DMS79 treated with DMSO at 0.1 percent for 48 hours (cell line): ENCODE measurements at places on chromosomes 1 and 21.

DNA sequence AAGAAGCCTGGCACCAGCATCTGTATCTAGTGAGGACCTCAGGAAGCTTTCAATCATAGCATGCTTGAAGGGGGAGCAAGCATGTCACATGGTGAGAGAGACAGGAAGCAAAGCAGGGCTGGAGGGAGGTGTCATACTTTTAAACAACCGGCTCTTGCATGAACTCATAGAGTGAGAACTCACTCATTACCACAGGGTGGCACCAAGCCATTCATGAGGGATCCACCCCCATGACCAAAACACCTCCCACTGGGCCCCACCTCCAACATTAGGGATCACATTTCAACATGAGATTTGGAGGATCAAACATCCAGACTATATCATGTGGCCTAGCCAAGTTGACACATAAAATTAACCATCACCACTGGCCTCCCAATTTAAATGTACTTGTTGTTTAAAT lies 125.1 kb upstream of the KCND3 start:
- DNase-seq = no peak

GRCh38 chr1:62726011-62726442 lies 37.8 kb upstream of the DOCK7 start:
- DNase-seq = no peak

DNA sequence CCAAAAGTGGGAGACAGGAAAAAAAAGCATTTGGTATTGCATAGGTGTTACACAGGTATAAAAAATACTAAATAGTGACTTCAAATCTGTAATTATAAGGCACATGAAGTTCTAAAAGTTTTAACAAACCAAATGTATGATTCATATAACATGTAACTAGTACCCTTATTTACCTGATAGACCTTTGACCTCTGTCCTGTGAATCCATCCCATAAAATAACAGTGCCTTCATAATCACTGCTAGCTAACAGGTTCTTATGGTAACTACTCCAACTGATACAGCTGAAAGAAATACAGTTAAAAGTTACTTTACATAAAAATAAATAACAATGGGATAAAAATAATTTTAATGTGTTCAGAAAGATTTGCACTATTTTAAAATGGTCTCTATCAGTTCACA lies 163.5 kb downstream of the COP1 start:
- no peak for DNase-seq

DNA sequence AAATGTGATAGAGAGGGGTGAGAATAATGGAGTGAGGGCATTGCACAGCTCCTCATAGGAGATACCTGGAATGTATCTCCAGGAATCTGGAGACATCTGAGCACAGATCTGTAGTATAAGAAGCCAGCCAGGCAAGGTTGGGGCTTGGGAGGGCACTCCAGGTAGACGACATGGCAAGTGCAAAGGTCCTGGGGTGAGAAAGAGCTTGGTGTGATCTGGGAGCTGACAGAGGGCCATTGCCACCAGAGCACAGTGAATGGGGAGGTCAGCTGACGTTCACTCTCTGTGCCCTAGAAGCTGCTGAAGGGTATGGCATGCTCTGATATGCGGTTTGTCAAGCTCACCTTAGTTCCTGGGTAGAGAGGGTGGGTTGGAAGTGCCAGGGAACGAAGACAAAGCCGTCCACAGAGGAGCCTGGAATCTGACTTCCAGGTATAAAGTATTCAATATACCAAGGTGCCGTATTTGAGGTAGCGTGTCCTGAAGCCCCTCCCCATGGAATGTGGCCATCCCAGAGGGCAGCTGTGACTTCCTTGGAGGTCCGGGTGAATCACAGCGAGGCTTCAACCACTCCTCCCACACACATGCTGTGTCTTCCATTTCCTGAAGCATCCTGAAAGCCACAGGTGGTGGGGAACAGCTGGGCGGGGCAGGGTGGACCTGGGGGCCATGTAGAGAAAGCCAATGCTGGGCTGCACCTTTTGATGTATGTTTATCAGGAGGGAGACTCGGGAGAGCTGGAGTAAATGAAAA lies 182.7 kb upstream of the KLHDC7A start:
- no peak for DNase-seq

DNA sequence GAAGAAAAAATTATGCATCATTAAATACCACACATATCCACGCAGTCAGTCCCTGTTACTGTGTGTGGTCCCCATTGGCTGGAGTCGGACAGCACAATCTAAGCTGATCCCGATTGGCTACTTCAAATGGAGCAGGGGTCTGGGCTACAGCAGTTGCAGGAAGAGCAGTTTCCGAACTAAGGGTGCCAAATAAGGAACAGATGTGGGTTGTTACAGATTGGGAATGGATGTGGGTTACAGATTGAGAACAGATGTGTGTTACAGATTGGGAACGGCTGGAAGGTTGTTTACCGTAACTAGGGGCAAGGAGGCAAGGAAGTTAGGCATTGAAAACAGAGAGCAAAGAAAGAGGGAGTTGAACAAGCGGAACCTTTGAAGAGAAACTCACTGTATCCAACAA lies 19.9 kb downstream of the OR2L13 start:
- no peak for DNase-seq

GRCh38 chr1:55288245-55288644 lies 73.1 kb upstream of the USP24 start:
- DNase-seq = peak; percentile 36

GRCh38 chr21:34736116-34736874 lies 67.5 kb downstream of the CLIC6 start:
- DNase-seq = no peak

DNA sequence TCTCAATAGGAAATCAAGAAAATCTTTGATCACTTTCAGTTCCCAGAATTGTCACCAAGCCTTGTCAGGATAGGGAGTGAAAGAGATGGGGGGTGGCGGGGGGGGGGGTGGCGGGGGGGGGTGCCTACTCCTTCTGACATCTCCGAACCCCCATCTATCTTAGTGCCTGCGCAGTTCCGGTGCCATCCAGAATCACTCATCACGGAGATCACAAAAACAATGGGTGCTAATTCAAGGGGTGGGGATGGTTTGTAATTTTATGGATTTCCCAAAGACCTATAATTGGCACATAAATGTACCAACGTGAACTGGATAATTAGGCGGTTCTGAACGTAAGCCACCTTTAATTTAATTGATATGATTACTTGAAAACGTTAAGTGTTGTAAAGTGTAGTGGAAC lies 2.1 kb downstream of the DAB1 start:
- no peak for DNase-seq

- DNase-seq = peak; percentile 59
Observed at GRCh38 chr1:18107369-18108298, at the start of gene IGSF21. IGSF21 (plus strand) TSS chr1:18107798; CDS start chr1:18108129, 331 bp downstream.

DNA sequence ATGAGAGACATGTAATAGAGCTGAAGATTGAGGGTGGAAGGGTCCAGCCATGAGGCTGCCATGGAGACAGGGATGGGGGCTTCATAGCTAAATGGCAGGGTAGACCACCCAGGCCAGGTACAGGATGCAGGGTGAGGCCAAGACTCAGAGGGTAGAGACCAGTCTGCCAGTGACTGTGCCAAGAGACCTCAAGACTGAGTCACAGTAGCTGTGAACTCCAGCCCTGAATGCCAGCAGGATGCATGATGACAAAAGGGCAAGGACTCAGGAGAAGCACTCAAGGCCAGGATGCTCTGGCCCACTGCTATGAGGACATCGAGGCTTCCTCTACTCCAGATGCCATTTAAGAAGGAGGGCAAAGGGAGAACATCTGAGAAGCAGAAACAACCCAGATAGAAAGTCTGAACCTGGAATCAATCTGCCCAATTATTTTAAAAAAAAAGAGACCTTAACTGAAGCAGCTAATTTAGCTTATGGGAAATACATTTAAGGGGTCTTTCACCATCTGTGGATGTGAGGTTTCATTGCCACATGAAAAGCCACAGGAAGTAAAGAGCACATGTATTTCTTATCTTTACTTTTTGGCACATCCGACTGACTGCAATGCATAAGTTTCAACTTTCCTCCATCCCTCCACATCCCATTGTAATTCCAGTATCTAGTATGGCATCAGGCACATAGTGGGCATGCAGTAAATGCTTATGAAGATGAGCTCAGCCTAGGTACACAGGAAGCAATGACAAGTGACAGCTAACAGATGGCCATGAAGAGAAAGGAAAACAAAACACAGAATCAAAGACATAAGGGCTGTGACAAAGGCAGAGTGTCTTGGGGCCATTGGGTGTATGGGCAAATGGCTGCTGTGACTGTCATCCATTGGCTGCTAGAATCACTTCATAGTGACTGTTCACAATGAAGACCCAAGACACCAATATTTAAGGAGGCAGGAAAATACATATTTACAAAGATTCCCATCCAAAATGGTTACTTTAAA lies 40.2 kb downstream of the SUSD4 start:
- no peak for DNase-seq

DNA sequence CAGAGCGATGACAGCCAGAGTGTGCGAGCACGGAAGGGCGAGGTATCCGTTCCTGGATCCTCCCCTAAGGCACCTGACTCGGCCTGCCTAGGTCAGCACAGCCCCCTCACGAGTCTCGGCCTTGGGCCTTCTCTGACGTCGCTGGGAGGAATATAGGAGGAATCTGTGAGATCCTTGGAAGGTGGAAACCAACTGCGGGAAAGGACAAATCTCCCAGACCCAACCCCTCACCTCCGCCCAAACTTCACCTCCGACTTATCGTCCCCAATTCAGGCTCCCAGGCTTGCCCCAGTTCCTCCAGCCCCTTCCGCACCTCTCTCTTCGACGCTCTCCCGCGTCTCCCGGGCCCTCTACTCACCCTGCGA lies 494 bp downstream of the APH1A start:
- no peak for DNase-seq

GRCh38 chr1:77126307-77126706 lies 92.9 kb downstream of the PIGK start:
- DNase-seq = peak; percentile 11

DNA sequence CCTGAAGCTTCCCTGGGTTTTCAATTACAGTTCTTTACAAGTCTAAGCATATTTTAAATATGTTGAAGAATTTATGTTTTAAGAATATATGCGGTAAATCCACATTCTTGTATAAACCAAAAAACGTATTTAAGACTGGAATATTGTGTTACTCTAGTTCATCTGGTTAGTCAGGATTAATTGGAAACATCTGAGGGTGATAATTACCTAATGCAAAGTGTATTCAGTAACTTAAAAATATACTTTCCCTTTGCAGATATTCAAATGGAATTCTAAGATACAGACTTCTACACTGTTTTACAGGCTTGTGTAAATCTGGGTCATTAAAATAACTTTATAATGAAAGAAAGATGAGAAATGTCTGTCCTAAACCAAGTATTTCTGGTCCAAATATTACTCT lies 302.0 kb downstream of the VAV3 start:
- no peak for DNase-seq

- no peak for DNase-seq
Observed at GRCh38 chr1:179968994-179969919, 14.6 kb downstream of the CEP350 start.

DNA sequence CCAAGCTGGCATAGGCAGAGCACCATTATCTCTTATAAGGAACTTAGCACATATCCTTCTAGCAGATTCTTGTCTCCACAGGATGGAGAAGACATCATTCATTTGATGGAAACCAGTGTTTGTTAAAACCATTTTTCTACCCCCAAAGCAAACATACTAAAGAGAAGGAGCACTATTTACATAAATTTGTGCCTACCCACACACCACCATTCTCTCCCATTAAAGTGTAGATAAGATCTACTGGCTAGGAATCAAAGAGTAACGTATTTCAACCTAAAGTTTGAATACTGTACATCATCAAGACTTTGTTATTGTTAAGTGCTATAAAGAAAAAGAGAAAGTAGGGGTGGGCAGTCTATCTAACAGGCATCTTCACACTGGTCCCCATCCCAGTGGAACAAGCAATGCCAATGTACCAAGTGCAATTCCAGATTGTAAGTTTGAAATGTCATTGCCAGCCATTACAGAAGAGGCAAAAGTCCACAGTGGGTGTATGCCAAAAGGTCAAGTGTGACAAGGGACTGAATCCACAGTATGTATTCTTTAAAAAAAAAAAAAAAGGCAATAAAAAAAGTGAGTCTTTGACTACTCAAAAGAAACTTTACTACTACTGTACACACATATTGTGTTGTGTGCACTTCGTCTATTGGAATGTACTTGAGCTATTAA lies 18.8 kb downstream of the CCSAP start:
- DNase-seq = no peak

GRCh38 chr1:41917835-41918449 lies 780 bp downstream of the HIVEP3 start:
- DNase-seq = peak; percentile 51

DNA sequence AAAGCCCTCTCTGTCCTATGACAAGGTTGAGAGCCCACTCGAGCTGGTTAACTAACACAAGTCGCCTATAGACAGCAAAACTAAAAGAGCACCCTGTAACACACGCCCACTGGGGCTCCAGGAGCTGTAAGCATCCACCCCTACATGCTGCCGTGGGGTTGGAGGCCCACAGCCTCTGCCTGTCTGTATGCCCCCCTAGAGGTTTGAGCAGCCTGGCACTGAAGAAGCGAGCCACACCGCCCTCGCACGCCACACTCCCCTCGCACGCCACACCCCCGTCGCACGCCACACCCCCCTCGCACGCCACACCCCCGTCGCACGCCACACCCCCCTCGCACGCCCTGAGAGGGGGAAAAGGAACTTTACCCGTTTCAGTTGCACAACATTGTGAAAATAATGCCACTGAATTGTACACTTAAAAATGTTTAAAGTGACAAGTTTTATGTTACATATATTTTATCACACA lies 13.2 kb upstream of the HMGCL start:
- peak; percentile 52 for DNase-seq

- no peak for DNase-seq
Observed at GRCh38 chr1:238951809-238952208, 434.6 kb upstream of the CHRM3 start.

DNA sequence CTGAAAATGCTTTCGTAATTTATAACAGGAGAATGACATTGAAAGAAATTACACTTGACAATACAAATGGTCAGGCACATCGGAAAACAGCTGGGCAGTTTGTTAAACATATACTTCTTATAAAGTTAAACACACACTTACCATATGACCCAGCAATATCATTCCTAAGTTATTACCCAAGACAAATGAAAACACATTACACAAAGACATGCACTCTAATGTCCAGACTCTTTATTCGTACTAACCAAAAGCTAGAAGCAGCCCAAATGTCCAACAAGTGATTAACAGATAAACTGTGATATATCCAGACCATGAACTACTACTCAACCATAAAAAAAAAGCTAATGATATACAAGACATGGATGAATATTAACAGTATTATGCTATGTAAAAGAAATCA lies 8.5 kb downstream of the AKT3 start:
- DNase-seq = no peak

DNA sequence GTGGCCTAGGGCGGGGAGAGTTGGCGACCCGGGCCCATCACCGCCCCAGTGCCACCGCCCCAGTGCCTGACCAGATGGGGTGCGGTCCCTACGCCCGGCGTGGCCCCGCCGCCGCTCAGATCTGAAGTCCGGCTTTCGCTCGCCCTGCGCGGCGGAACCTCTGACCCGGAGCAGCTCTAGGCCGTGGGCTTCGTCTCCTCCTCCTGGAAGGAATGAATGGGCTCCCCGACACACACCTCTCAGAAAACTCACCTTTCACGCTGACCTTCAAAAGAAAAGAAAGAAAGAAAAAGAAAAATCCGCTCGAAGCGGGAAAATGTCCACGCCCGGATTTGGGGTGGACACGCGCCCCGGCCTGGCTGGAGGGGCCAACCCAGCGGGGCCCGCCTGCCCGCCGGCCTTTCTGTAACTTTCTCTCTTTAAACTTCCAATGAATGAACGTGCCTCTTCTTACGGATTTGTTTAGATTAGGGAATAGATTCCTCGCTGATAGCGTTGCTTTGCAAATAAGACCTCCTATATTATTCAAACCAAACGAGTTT lies 5.4 kb upstream of the SIM2 start:
- DNase-seq = no peak
